ENCODE measurements at places on chromosomes 6 and 20.

DNA sequence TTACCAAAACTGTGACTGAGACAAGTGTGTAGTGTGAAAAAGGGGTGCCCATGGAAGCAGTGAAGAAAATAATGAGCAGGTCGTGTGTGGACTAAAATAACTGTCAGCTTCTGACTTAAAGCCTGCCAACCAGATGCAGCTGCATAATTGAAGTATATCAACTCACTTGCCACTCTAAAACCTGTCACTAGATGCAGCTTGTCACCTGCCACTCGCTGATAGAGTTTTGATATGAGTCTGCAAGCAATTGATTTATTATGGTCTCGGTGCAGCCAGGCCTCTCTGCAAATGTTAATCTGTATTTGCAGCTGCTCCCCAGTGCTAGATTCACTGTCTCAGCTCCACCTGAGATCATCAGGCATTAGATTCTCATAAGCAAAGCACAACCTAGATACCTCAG lies 1090.0 kb upstream of the EYS start:
- DNase-seq = no peak

- no peak for DNase-seq
Observed at GRCh38 chr6:132952986-132953385, 138.6 kb downstream of the RPS12 start.

DNA sequence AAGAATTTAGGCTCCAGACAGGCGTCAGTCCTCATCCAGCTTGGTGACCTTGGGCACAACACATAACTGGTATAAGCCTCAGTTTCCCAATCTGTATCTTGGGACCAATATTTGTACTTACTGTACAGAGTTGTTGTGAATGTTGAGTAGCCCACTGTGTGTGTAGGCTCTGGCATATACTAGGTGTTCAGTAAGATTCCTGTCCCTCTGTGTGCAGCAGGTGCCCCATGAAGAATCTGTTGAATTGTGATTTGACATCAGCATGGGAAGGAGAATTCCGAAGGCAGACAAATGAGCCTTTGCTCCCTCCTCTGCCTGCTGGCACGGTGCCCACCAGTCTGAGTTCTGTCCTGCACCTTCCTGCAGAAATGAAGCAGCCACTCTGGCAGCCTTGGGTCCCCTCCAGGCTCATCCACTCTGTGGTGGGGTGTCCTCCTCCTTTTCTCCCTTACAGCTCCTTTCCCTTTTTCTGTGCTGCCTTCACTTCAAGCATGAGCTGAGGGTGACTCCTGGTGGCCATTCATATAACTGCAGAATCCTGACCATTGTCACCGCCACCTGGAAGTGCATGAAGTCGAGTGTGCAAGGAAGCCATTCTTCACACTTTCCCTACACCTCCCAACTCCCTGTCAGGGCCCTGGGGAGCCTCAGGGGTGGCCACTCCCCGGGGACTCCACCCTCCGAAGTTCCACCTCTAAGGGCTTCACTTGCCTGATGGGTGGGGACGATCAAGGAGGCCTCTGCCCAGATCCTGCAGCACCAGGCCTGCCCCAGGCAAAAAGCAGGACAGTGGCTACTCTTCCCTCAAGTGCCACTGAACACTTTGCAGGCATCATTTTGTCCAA lies 48.2 kb downstream of the MRPL14 start:
- DNase-seq = peak; percentile 82

DNA sequence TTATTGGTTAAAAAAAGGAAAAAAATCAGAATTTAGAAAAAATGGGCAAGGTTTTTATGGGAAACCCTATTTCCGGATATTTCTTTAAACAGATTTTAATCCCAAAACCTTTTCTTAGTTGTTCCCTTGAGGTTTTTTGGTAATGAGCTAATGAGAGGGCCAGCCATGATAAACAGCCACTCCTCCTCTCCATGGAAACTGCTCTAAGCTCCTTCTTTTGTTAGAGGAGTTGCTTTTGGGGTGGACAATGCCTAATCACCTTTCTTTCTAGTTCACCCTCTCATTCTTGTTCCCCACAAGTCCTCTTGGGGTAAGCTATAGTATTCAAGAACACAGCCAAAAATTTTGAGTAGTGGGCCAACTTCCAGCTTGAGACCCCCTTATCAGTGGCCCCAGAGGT lies 105.0 kb upstream of the FAM184A start:
- DNase-seq = no peak

GRCh38 chr20:57432862-57433491 lies 41.8 kb downstream of the RBM38 start:
- DNase-seq = no peak

DNA sequence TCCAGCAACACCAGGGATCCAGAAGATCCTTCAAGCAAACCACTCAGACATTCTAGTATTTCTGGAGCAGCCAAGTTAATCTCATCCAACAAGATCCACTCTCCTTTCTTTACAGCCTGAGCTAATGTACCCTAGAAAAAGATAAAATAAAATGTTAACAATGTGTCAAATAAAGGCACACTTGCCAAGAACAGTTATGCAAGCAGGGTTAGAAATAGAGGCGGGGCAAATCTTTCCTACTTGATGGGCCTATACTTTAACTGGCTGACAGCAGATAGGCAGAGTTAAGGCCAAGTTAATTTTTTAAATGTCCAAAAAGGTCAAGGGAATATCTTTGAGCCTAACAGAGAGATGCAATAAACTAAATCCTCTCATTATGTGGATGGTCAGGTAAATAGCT lies 60.8 kb downstream of the MDN1 start:
- DNase-seq = no peak

DNA sequence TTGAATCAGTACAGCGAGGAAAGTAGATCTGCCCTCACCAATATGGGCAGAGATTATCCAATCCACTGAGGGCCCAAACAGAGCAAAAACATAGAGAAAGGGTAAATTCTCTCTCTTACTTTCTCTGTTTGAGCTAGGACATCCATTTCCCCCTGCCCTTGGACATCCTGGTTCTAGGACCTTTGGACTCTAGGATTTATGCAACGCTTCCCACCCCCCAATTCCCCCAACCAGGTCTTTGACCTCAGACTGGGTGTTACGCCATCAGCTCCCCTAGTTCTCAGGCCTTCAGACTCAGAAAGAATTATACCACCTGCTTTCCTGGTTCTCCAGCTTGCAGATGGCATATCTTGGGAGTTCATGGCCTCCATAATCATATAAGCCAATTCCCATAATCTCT lies 10.2 kb upstream of the B3GAT2 start:
- no peak for DNase-seq

- no peak for DNase-seq
Observed at GRCh38 chr20:1924910-1925861, 30.0 kb downstream of the SIRPA start.

- no peak for DNase-seq
Observed at GRCh38 chr6:169779896-169780295, 28.5 kb downstream of the ERMARD start.

DNA sequence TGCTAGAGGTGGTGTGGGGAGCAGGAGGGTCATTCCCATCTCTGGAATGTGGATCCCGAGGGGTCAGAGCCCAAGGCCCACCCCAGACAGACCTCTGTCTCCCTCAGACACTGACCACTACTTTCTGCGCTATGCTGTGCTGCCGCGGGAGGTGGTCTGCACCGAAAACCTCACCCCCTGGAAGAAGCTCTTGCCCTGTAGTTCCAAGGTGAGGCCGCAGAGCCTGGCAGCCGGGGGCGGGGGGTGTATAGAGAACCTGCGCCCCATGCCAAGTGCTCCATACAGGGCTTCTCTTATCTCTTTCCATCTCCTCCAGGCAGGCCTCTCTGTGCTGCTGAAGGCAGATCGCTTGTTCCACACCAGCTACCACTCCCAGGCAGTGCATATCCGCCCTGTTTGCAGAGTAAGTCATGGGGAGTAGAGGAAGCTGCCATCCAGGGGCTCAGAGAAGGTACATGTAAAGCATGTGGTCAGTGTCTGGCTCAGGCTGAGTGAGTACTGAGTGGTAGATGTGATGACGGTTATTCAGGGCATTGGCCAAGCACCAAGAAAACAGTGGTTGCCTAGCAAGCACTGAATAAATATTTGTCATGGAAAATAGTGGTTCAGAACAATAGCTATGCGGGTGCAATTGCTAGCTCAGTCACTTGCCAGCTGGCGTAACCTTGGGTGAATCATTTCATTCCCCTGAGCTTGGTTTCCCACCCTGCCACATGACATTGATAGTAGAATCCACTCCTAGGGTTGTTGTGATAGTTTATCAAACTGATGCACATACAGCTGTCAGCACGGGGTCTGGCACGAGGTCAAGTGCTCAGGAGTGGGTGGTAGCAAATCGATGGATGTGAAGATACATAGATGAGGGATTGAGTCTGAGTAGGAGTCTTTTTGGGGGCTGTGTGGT lies 3.5 kb downstream of the PIGT start:
- DNase-seq = peak; percentile 95

- no peak for DNase-seq
Observed at GRCh38 chr20:4071178-4071693, 55.9 kb upstream of the RNF24 start.

GRCh38 chr6:125952764-125953501 lies 3.6 kb upstream of the HINT3 start:
- DNase-seq = peak; percentile 34

DNA sequence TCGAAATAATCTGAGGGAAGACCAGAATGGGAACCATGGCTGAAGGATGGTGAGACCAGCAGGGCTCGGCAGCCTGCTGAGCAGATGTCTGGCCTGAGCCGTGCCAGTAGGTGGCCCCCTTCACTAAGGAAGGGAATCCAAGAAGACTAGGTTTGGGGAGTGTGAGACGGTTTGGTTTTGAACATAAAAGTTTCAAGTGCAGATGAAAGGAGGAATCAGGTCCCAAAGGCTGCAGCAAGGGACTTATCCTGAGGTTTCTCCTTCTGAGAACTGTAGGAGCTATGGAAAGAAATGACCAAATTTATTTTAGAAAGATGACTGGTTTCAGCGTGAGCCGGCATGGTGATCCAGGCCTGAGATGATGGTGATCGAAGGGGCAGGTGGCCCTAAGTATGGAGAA lies 4.6 kb upstream of the OSER1 start:
- peak; percentile 66 for DNase-seq

GRCh38 chr6:118700531-118700930 lies 49.1 kb upstream of the CEP85L start:
- no peak for DNase-seq

- no peak for DNase-seq
Observed at GRCh38 chr6:108574457-108575141, 13.9 kb downstream of the FOXO3 start.

GRCh38 chr6:24100024-24100769 lies 25.8 kb upstream of the NRSN1 start:
- no peak for DNase-seq

DNA sequence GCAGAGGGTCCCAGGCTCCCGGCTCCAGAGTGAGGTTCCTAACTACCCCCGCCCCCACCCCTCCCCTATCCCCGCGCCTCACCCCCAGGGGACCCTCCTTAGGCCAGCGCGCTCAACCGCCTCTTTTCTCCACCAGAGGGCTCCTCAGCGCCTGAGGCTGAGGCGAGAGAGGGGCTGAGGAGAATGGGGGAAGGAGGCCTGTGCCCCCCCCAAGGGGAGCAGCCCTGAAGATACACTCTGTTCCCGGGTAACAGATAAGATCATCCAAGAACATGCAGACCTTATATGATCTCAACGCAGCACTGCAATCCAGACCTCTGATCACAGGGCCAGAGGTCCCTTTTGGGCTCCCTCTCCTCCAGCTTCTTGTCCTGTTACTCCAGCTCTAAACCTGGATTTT lies 43.3 kb upstream of the MRPS10 start:
- DNase-seq = peak; percentile 30

DNA sequence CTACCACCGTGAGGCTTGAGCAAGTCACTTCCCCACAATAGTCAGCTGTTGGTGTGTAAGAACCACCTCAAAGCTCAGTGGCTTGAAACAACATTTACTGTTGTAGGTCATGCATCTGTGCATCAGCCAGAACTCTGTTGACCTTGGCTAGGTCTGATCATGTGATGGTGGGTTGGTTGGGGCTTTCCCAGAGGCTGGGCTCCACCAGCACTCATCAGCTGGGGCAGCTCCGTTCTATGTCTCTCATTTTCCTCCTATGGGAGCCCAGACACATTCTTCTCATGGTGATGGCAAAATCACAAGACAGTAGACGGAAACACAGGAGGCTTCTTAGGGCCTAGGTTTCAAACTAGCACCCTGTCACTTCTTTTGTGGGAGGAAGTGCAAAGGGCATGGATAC lies 42.8 kb upstream of the PSMF1 start:
- DNase-seq = no peak

DNA sequence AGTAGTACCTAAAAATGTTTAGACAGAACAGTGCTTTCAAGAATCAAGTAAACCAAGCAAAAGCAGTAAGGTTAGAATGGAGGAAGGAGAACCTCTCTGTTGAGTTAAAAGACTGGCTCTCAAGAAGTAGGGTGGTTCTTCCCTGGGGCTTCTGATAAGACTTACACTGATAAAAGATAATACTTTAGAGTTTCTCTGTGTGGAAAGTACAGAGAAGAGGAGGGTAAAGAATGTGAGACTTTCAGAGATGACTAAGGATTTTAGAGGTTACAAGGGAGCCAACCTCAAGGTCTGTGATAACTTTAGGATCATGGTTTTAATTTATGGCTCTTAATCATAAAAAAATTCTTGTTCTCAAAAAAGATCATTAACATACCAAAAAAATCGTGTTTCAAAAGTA lies 30.9 kb upstream of the ALDH8A1 start:
- no peak for DNase-seq

Measured in AG08395 (cell line).